ENCODE measurements at places on chromosomes 2 and 18.

DNA sequence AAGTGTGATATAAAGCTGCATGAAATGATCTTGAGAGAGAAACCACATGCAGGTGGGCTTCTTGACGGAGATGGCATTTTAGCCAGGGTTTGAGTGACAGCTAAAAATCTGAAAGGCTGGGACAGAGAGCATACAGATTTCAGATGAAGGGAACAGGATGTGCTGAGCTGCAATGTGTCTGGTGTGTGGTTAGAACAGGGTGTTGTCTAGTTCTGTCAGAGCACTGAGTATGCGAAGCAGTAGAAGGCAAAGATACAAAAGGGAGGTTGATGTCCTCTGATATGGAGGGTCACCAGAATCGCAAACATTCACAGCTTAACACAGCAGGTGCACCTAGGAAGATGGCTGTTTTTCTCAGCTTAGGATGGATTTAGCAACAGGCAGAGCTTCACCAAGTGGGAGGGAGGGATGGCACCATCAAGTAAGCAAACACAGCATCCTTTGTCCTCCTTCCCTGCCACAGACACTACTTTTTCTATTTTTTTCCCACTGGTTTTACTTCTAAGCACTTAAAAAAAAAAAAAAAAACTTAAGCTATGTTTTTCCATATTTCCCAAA is 182.5 kb downstream of the TMX3 start:
- no peak for DNase-seq

DNA sequence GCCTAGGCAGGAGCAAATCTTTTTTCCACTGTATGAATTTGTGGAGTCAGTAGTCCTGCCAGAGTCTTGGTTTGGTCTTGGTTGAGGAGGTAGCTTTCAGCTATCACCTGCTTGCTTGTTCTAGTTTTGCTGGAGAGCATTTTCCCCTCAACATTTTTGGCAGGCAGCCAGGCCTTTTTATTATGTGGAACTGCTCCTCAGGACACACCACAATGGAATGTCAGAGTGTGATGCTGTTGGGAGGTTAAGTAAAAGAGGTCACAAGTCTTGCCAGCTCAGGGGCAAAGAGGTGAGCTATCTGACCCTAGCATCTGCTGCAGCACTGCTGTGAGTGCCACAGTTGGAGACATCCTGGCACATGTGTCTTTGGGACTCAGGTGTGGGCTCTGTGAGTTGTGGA is 258.0 kb downstream of the CNTNAP5 start:
- no peak for DNase-seq

- no peak for DNase-seq
Measured at GRCh38 chr2:54638774-54639187, 84.7 kb upstream of the EML6 start.

GRCh38 chr2:65240657-65241056 is 13.0 kb downstream of the ACTR2 start:
- no peak for DNase-seq

- DNase-seq: no peak
Measured at GRCh38 chr2:20578266-20578894, 72.5 kb downstream of the HS1BP3 start.

DNA sequence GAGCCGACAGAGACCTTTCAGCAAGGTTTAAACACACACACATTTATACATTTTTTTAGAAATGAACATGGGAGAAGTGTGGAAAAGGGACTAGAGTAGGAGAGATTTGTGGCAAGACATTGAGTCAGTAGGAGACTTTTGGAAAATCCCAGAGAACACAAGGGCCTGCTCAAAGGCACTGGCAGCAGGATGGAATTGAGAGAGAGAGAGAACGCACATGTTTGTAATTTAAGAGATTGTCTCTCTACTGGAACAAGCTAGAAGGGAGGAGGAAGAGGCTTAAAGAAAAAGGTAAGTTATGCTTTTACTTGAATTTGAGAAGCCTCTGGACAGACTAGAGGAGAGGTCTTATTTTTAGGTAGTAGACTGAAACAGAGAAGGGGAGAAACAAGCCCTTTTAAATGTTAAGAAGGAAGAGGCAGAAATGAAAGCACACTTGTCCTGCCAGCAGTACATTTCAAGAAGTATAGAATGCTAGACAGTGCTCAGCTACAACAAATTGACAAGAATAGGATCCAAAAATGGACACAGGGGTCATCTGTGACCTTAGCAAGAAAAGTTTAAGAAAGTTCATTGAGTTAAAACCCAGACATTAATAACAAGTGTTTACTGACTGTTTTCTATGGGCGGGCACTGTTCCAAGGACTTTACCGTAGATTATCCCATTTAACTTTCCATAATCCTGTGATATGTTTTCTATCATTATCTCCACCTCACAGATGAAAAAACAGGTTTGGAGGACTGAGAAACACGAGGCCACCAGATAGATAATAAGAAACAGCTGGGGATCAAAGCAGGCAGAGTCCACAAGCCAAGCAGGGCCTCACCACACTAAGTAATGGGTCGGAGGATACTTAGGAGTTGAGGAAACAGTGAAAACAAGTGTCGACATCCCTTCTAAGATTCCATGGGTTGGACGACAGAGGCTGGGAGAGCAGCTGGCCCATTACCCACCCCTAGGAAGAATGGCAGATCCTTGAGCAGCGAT is 306.5 kb upstream of the NRP2 start:
- no peak for DNase-seq

GRCh38 chr2:239983004-239983778 is 42.0 kb downstream of the NDUFA10 start:
- no peak for DNase-seq

GRCh38 chr18:44937960-44938719 is 257.5 kb downstream of the SETBP1 start:
- no peak for DNase-seq

DNA sequence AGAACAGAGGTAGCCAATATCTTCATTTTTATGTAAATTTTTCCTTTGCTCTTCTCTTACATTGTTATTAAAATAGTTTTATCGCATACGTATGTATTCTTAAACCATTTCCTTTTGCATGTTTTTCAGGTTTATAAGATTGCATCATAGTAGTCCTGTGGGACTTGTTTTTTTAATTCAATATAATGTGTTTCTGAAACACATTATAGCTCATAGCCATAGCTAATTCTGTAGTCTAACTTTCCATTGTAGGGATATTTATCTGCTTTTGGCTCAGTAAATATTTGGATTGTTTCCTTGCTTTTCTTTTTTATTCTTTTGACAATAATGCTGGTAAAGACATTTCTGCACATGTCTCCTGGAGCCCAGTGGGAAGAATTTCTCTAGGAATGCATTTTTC is 484.3 kb downstream of the PTPRM start:
- DNase-seq: no peak

DNA sequence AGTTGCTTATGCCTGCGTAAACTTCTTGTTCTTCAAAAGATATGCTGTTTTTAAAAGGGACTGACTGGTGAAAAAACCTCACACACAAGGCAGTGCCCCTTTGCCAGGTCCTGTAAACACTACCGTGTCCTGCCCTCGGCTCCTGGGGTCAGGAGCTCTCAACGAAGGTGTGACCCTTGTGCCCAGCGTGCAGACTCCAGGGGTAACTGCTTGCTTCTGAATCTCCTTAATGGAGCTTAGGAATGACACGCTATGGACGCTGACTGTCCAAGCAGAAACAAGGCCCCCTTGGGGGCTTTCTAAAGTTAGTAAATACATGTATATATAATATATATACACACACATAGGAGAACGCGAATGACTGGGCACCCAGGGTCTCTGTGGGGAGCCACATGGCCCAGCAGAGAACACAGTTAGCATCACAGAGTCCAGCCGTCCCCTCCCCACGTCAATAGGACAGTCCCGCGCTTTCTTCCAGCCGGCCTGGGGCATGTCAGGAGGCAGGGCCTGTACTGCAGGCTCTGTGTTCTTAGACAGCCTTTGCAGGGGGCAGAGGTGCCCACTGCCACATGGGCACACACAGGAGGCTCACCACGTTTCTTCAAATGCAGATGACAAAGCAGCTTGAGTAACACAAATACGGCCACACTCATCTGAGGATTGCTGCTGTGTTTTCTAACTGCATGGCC is 96.1 kb downstream of the HDAC4 start:
- DNase-seq: no peak

DNA sequence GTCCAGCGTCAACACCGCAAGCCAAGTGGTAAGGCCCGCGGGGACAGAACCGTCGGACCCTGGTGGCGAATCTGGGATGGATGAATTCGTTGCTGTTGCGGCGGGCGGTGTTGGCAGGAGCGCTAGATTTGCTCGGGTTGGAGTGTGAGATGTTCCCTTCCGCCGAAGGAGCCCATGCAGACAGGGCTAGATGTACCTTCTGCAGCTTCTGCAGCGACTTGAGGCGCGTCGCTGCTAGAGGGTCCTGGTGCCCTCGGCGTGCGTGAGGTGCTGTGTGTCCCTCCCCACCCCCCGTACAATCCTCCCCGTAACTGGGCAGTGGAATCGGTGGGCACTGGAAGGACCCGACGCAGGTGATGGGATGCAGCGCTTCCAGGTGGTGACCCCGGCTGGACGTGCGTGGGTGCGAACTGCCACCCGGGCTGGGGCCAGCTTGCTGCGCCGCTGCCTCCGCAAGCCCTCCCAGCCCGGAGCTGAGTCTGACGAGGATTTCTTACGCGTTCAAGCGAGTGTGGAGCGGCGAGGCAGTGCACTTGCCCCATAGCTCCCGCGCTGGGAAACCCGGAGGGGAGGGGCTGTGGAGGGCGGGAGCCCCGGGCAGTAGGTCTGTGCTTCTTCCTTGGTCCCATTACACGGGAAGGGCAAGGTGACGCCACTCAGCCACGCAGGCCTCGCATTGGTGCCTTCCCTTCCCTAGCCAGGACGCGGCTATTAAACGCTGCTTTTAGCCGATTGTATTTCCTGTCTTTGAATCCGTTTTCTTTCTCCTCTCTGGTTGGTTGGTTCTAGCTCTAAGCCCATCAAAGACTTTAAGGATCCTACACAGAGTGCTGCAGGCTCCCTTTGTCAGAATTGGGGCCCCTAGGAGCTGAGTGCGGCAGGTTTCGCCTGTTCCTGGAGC is 34.2 kb downstream of the CHRNA1 start:
- peak; percentile 57 for DNase-seq

DNA sequence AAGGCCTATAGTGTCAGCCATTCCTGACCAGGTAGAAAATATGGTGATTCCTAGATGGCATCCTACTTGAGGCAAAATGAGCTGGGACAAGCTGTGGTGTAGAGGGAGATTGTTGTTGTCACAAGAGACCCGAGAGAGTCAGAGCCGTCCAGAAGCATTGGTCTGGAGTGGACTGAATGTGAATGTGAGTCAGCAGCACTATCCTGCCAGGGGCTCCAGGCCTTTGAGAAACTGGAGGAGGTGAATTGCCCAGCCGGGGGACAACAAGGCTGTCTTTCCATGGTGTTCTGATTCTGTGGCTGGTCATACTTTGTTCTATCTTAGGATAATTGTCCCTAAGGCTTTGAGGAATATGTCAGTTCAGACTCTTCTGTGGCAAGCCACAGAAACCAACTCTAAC is 29.4 kb upstream of the EIF2AK3 start:
- no peak for DNase-seq

DNA sequence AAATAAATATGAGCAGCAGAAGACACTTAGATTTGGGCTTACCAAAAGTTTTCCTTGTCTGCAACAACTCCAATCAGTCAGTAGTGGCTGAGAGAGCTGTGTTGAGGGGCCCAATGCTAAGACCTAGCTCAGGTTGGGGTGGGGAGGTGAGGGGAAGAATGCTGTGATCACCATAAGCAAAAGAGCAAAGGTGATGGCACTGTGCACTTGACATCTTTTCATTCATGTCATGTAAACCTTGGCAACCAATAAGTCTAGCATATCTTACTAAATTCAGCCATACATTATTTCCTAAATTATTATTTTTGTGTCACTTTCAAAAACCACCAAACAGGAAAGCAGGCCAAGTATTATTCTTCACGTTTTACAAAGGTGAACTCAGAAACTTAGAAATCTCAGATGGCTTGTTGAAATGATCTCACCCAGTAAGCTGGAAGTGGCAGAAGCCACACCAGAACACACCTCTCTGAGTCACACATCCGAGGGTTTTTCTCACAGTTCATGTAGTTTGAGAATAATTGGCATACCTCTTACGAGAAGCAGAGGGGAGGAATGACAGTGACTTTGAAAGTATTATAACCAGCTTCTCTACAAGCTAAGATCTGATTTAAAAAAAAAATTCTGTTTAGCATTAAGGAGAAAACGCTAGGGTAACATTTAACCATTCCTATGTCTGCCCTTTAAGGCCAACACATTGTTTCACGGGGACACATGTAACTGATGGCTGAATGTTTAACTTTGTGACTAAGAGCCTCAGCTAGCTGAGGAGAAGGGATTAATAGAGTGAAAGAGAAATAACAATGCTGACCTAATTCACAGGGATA is 43.3 kb upstream of the SETBP1 start:
- DNase-seq: peak; percentile 55

GRCh38 chr2:236861944-236862343 is 223.7 kb upstream of the COPS8 start:
- DNase-seq: no peak

DNA sequence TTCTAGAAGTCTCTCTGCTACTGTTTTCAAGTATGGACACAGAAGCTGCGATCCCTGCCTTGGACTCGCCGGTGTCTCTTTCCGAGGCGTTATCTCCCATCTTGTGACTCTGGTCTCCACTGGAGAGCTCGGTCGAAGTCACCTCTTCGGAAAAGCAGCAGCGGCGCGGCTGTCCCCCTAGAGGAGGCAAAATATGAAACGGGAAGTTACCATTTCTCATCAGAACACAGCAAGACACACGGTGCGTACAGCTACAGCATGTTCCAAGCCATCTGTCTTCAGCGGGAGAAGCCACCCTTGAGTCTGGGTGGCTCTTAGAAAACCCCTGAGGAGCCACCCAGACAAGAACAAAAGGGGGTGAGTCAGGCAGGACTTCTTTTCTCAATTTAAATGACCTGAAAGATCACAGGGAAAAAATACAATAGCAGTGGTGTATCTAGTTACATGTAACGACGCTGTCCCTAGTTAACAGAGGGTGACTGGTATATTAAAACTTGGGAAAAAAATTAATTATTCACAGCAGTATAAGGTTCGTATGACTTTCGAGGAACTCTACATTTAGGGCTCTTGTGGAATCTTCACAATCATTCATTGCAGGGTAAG is 114.8 kb downstream of the ZNF516 start:
- DNase-seq: no peak

DNA sequence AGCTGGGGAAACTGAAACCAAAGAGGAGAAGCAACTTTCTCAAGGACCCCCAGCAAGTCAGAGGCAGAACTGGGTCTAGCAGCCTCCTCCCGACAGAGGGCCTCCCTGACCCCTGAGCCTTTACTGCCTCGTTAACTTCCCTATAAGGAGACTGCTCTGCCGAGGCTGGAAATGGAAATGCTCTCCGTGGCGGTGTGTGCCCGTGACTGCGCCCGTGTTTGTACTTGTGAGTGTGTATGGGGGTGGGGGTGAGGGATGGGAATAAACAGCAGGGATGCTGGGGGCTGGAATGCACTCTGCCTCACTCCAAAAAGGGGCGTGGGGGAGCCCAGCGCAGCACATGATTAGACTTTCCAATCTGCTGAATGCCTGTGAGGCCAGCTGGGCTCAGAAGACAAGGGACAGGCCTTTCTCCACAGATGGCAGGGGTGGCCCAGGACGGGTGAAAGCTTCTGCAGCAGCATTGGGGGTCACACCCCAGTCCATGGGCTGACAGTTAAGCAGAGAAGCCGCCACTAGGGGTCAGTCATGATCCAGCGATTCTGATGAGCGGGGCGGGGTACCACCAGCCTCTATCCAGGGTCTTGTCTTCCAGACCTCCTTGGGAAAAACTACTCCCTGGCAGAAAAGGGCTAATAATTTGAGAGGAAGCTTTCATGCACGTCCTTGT is 26.8 kb downstream of the MPHOSPH10 start:
- DNase-seq: peak; percentile 60
